ENCODE measurements at places on chromosomes 1 and 21.

- DNase-seq: no peak
These were observed 24.8 kb downstream of the RAB4A start for GRCh38 chr1:229295745-229296144.

DNA sequence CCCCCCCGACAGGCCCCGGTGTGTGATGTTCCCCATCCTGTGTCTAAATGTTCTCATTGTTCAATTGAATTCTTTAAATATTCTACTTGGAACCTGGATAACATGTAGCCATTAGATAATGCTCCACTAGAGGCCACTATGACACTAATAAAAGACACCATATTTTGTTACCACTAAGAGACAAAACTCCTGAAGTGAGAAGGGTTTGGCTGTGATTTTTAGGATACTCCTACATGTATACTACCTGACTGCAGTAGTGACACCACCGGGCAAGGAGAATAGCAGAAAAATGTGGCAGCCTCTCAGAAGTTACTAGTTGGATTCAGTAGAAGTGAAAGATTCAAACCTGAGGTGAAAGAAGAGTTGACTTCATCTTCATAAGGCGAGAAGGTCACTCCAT is 36.0 kb downstream of the F5 start:
- DNase-seq: no peak

DNA sequence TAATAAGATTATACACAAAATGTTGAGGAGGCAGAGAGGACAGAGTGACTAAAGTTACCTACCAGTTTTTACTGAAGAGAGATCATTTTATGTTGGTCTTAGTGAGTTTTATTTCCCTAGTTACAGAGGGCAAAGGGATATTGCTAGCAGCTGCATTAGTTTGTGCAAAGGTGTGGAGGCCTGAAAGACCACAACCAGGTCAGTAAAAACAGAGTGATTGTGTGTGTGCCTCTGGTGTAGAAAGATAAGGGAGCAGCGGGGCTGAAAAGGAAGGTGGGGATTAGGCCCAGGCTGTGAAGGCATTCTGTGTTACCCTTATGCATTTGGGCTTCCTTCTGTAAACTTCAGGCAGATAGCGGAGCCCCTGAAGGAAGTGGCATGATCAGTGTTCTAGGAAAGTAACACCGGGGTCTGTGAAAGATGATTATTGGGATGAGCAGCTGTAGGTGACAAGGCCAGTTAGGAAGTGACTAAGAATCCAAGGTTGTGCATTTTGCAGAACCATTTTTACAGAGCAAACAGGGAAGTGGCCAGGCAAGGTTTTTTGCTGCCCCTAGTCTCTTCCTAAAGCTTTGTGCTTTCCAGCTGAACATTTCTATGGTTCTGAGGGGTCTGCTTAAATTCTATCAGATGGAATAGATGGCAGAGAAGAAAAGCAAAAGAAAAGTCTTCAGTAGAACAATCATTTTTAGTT is 3.7 kb downstream of the GADD45A start:
- no peak for DNase-seq

DNA sequence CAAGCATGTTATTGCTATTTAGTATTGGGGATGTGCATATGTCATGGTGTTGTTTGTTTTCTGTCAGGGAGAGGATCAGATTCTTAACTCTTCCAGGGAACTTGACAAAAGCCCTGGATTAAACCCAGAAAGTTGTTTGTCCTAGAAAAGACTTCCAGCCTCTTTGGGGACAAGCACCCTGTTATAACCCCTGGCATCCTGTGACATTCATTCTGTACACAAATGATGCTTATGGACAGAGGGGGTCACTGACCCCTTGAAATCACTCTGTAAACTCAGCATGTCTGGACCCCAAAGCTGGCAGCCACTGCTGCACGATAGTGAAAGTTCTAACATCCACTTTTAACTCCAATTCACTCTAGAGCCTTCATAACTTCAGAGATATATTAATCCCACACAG is 81.2 kb downstream of the PROX1 start:
- DNase-seq: no peak

GRCh38 chr1:225494789-225495359 is 67.0 kb upstream of the LBR start:
- no peak for DNase-seq

DNA sequence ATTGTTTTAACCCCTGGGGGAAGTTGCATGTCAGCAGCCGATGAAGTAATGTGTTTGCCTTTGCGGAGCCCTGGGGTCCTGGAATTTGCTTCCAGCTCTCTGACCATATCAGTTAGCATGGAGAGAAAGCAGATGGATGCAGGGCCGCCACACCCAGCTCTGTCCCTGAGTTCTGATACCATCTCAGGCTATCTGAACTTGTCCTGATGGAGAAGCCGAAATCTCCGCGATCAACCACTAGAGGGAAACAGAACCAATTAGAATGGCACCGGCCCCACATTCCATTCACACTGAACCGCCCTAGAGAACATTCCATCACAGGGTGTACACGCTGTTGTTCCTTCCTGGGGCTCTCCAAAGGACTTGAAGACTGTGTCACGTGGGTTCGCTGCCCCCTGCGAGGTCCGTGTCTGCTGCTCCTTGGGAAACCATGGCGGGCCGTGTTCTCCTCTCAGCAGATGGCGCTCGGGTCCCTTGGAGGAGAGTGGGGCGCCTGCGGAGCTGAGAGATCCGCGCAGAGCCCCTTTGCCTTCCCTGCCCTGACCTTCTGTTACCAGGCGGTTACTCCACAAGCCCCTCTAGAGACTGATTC is 75.4 kb downstream of the ABCA4 start:
- peak; percentile 91 for DNase-seq

- no peak for DNase-seq
These were observed 78.9 kb upstream of the LMO4 start for GRCh38 chr1:87249803-87250202.

GRCh38 chr1:114740331-114740730 is 17.5 kb downstream of the CSDE1 start:
- DNase-seq: no peak

DNA sequence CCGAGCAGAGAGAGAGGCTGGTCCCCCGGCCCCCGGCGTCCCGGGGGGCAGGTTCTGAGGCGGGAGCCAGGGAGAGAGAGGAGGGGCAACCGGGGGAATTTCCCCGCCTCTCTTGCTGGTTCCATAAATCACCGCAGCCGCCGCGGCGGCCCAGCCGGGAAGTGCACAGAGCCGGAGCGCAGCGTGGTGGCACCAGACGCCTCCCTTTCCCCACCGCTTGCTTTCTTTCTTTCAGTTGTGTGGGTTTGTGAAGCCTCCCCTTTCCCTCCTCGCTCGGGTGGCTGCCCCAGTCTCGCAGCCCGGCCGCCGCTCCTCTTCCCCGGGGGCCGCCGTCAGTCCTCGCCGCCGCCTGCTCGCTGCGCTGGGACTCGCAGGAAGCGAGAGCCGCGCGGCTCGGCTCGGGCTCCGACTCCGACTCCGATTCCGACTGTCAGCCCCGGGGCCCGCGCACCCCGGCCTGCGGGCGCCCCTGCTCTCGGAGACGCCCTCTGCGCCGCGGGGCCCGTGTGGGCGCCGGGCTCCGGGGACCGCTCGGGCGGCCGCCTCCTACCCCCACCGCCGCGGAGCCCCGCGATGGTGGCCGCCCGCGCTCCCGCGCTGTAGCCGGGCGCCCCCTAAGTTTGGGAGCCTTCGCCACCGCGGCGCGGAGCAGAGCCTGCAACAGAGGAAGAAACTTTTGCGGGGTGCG is at the start of gene CACHD1:
Gene CACHD1 (plus strand): TSS at position 153 of the 688 bp plus-strand sequence. CDS start 616 bp downstream, outside the sequence.
- peak; percentile 80 for DNase-seq

GRCh38 chr1:163933437-163933836 is 611.7 kb downstream of the NUF2 start:
- no peak for DNase-seq

GRCh38 chr1:198175423-198176170 is 18.8 kb downstream of the NEK7 start:
- no peak for DNase-seq

GRCh38 chr1:203839081-203839480 is 22.3 kb upstream of the SNRPE start:
- no peak for DNase-seq

GRCh38 chr1:147169171-147169570 is 3.1 kb downstream of the PRKAB2 start:
- no peak for DNase-seq

- no peak for DNase-seq
These were observed 36.3 kb upstream of the CASZ1 start for GRCh38 chr1:10832703-10833102.

Data from suprapubic skin (tissue), 4 donors.